ENCODE measurements at places on chromosomes 7 and 10.

- DNase-seq: no peak
Observed at GRCh38 chr7:78768859-78769258, 684.6 kb downstream of the MAGI2 start.

- no peak for DNase-seq
Observed at GRCh38 chr7:34057136-34057535, 151.8 kb downstream of the BMPER start.

GRCh38 chr10:74983383-74983782 is 128.1 kb upstream of the SAMD8 start:
- no peak for DNase-seq

- no peak for DNase-seq
Observed at GRCh38 chr7:21103426-21104123, 316.9 kb upstream of the SP8 start.

All from heart right ventricle (tissue), 16 donors.